ENCODE measurements at places on chromosomes 2 and 18. TPM values are rescaled to one million over a fixed set of nuclear protein-coding genes. Genes with fewer than 3 reads are reported as not detected.

GALNT14 gene
- 3.1 TPM for total RNA-seq

LCT gene
- not detected for total RNA-seq

NEU2 gene
- not detected for total RNA-seq

ERMN gene
- total RNA-seq, result not detected

FLACC1 gene
- 0.75 TPM for total RNA-seq

TCF23 gene
- not detected for total RNA-seq

UPP2 gene
- not detected for total RNA-seq

CPLX4 gene
- not detected for total RNA-seq

LRATD1 gene
- total RNA-seq, result 3.8 TPM

BUB1 gene
- total RNA-seq, result 45.7 TPM

IER3IP1 gene
- total RNA-seq, result 9.1 TPM

SERPINB10 gene
- not detected for total RNA-seq

EPHA4 gene
- total RNA-seq, result 21.3 TPM

ANTXR1 gene
- total RNA-seq, result 36.1 TPM

SPP2 gene
- not detected for total RNA-seq

MAP3K19 gene
- total RNA-seq, result not detected

CEP192 gene
- 37.8 TPM for total RNA-seq

DSEL gene
- 2.5 TPM for total RNA-seq

AQP4 gene
- not detected for total RNA-seq

ANKRD30B gene
- total RNA-seq, result not detected

ITPRIPL1 gene
- not detected for total RNA-seq

IL18RAP gene
- not detected for total RNA-seq

PTGR3 gene
- total RNA-seq, result 38.4 TPM

EGR4 gene
- total RNA-seq, result not detected

SUMO1 gene
- total RNA-seq, result 100 TPM

ERBB4 gene
- total RNA-seq, result not detected

DPP4 gene
- 0.35 TPM for total RNA-seq

NRBP1 gene
- 83.9 TPM for total RNA-seq

PLGLB1 gene
- 2.7 TPM for total RNA-seq

SERPINB4 gene
- total RNA-seq, result not detected

HOXD8 gene
- total RNA-seq, result 0.39 TPM

STK36 gene
- 47.8 TPM for total RNA-seq

ABCB11 gene
- not detected for total RNA-seq

All from PC-9 (cell line).